ENCODE measurements at places on chromosomes 4 and X. TPM values are rescaled to one million over a fixed set of nuclear protein-coding genes. Genes with fewer than 3 reads are reported as not detected.

NPFFR2 gene
- 0.47 TPM for polyA plus RNA-seq

UGT2B11 gene
- 0.49 TPM for polyA plus RNA-seq

HELT gene
- 0.51 TPM for polyA plus RNA-seq

NLRP2B gene
- not detected for polyA plus RNA-seq

Measured in renal cortex interstitium (tissue), 15 donors.